Subcutaneous preadipocyte (primary cell): ENCODE measurements at places on chromosomes 2 and 18. TPM values are rescaled to one million over a fixed set of nuclear protein-coding genes. Genes with fewer than 3 reads are reported as not detected.

Gene CHN1
- 25.4 and 28.3 TPM in 2 replicates for total RNA-seq

Gene SLC4A5
- total RNA-seq = under 0.01 and 1.5 TPM in 2 replicates

Gene ALPP
- total RNA-seq = not detected in 2 replicates

Gene CAPN14
- under 0.01 and 0.20 TPM in 2 replicates for total RNA-seq

Gene ERMN
- not detected in 2 replicates for total RNA-seq

Gene SATB2
- total RNA-seq = 10.3 and 11.1 TPM in 2 replicates

Gene GRB14
- 0.37 and 0.78 TPM in 2 replicates for total RNA-seq

Gene ANKRD23
- 1.4 and 2.6 TPM in 2 replicates for total RNA-seq

Gene TWIST2
- 113 and 115 TPM in 2 replicates for total RNA-seq

Gene ABCB11
- not detected in 2 replicates for total RNA-seq

Gene CNDP1
- not detected in 2 replicates for total RNA-seq

Gene HOXD4
- 1.1 and 2.0 TPM in 2 replicates for total RNA-seq

Gene ARHGEF4
- total RNA-seq = 0.98 and 2.9 TPM in 2 replicates

Gene LRATD1
- total RNA-seq = 0.37 and 1.2 TPM in 2 replicates

Gene SFTPB
- total RNA-seq = not detected in 2 replicates

Gene DNAH7
- total RNA-seq = 0.39 and 0.73 TPM in 2 replicates

Gene SRD5A2
- under 0.01 TPM in 1 of 2 replicates, not detected in the other for total RNA-seq

Gene ZNF514
- 13.2 and 16.0 TPM in 2 replicates for total RNA-seq

Gene GNLY
- total RNA-seq = not detected in 2 replicates

Gene SERPINB11
- total RNA-seq = not detected in 2 replicates

Gene WDFY1
- total RNA-seq = 63.9 and 69.6 TPM in 2 replicates

Gene IL18R1
- 0.73 and 2.2 TPM in 2 replicates for total RNA-seq

Gene HNMT
- total RNA-seq = 23.3 and 59.2 TPM in 2 replicates

Gene UPP2
- total RNA-seq = not detected in 2 replicates

Gene COLEC12
- total RNA-seq = 92.6 and 115 TPM in 2 replicates

Gene RAB27B
- 8.5 and 28.7 TPM in 2 replicates for total RNA-seq

Gene RAB12
- total RNA-seq = 36.4 and 37.9 TPM in 2 replicates

Gene SCG2
- total RNA-seq = 0.39 and 1.1 TPM in 2 replicates

Gene NEURL3
- total RNA-seq = not detected in 2 replicates

Gene CXCR2
- total RNA-seq = not detected in 2 replicates

Gene OSBPL1A
- total RNA-seq = 46.1 and 48.1 TPM in 2 replicates

Gene MC4R
- not detected in 2 replicates for total RNA-seq

Gene ANKRD29
- total RNA-seq = 6.6 and 14.7 TPM in 2 replicates

Gene ABCG5
- total RNA-seq = not detected in 2 replicates

Gene FEV
- not detected in 2 replicates for total RNA-seq
